CD8-positive, alpha-beta memory T cell (primary cell): ENCODE measurements at places on chromosomes 2 and 18. TPM values are rescaled to one million over a fixed set of nuclear protein-coding genes. Genes with fewer than 3 reads are reported as not detected.

ALS2 gene
- 4.1 TPM for polyA plus RNA-seq

TMEM214 gene
- polyA plus RNA-seq: 36.3 TPM

IL1F10 gene
- polyA plus RNA-seq: not detected

TMEM37 gene
- polyA plus RNA-seq: not detected

EHD3 gene
- 4.3 TPM for polyA plus RNA-seq

DNMT3A gene
- 19.4 TPM for polyA plus RNA-seq
